NT2/D1 (cell line): ENCODE measurements at places on chromosomes 2 and 18.
A peak's percentile ranks its signal among the peaks of the same experiment; 100 is the strongest.

DNA sequence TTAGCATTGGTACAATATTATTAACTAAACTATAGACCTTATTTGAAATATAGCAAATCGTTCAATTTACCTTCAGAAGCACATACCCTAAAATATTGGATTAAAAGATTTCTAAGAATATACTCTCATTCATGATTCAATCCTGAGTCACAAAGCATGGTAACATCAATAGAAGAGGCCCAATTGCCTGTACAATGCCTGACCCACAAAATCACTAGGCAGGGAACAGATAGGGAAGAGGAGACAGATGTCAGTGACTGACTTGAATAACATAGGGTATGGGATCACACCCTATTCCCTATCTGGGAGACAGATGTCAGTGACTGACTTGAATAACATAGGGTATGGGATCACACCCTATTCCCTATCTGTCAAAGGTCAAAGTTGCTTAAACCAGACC is 611.6 kb upstream of the VRK2 start:
- no peak for DNase-seq

- DNase-seq, result no peak
These were observed 143.5 kb upstream of the HDAC4 start for GRCh38 chr2:239544143-239544917.

DNA sequence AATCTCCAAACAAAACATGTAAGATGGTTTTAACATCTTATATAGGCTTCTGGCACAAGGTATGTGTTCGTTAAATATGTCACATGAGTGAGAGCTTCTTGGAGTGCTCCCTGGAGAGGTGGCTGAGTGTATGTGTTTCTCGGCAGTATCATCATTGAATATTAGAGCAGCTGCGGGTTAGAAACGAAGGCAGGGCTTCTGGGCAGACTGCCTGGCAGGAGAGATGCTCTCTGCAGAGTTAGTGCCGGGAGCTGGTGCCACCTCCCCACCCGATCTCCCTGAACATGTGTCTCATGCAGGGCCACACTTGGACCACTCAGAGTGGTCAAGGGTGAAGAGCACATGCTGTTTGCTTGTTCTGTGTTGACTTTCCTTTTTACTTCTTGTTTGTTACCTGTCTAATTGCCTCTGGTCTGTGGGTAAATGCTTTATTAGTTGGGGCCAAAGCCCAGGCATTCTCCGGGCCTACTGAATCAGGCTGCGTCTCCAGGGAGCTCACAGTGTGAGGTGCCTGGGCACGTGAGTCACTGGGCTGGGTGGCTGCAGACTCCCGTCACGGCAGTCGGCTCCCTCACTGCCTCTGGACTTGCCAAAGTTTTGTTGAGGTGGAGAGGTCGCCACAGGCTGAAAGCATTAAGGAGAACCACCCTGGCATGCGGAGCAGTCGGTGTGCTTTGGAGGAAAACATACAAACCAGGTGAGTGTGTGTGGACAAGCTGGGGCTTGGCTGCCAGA is 246.6 kb downstream of the FHOD3 start:
- no peak for DNase-seq

DNA sequence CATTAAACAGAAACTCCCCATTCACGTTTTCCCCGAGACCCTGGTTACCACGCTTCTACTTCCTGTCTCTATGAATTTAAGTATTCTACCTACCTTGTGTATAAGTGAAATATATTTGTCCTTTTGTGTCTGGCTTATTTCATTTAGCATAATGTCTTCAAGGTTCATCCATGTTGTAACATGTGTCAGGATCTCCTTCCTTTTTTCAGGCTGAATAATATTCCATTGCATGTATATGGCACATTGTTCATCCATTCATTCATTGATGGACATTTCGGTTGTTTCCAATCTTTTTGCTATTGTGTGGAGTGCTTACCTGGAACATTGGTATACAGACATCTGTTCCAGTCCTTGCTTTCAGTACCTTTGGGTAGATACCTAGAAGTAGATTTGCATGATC is 18.2 kb upstream of the CABYR start:
- DNase-seq, result no peak

- no peak for DNase-seq
These were observed 24.3 kb downstream of the OSBPL1A start for GRCh38 chr18:24373328-24373727.

GRCh38 chr2:20584399-20585358 is 66.2 kb downstream of the HS1BP3 start:
- peak; percentile 97 for DNase-seq

GRCh38 chr18:62717169-62717924 is 2.0 kb downstream of the PHLPP1 start:
- no peak for DNase-seq

DNA sequence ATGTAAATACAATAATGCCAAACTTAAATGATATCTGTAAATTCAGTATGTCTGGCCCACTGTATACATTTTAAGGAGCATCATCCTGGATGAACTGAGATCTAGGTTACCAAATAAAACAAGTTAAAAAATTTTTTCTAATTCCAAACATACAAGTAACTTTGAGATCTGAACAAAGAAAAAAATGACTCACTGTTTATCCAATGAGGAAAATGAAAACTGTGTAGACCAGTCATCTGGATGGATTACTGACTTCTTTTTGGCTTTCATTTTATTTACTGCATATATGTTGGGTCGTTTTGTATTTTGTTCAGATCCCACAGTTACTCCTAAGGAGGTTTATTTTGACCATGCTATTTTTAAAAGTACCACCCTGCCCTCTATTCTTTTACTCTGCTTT is 189.8 kb downstream of the RBM43 start:
- no peak for DNase-seq

GRCh38 chr18:24417480-24417879 is 9.0 kb upstream of the IMPACT start:
- DNase-seq, result no peak

DNA sequence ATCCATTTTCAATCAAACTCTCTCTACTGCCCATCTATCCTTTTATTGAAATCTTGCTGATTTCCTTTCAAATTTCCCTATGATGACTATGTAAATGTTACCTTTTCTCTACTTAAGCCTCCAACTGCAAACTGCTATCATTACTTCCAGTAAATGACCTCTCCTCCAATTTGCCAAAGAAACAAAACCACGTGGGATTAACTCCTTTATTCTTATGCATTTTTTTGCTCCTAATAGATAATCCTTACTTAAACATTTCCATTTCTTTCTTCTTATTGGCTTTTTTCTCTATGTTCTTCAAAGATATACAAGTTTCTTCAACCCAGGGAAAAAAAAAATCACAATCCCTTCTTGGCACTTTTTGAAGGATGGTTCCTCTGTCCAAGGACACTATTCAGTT is 61.2 kb downstream of the CCDC88A start:
- DNase-seq, result no peak

GRCh38 chr2:48601349-48601748 is 16.3 kb upstream of the GTF2A1L start:
- DNase-seq, result peak; percentile 35

DNA sequence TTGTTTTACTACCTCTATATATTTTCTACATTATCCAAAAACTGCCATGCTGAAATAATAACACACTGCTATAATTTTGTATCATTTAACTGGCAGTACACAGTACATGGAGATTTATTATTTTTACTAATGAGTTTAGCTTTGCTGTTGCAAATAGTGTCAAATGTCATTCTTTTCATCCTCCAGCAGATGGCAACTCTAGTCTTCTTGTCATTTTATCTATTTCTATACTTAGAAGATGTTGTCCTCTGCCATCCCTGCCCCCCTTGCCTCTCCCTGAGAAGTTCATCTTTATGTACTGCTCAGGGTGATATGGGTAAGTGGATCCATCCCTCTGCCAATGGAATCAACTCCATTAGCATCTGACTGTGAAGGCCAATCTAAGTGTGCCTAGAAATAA is 21.7 kb upstream of the LRRTM1 start:
- DNase-seq, result no peak

- peak; percentile 20 for DNase-seq
These were observed 186.1 kb downstream of the ADCYAP1 start for GRCh38 chr18:1090758-1091157.

DNA sequence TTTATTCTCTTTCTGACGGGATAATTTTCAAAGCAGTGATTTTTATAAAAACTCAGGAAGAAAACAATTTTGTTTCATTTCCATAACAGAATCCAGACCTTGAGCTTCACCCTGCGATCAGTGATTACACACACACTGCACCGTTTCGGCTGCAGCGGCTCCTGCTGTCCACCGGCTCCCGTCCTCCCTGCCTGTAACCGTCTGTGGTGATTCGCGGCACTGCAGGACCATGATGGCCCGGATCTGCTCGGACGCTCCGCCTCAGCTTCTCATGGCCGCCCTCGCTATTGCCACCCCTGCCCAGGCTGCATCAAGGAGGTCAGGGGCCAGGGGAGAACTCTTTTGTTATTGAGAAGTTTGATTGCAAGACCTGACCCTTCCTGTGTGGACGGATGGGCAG is 246.1 kb downstream of the TWIST2 start:
- DNase-seq, result no peak

DNA sequence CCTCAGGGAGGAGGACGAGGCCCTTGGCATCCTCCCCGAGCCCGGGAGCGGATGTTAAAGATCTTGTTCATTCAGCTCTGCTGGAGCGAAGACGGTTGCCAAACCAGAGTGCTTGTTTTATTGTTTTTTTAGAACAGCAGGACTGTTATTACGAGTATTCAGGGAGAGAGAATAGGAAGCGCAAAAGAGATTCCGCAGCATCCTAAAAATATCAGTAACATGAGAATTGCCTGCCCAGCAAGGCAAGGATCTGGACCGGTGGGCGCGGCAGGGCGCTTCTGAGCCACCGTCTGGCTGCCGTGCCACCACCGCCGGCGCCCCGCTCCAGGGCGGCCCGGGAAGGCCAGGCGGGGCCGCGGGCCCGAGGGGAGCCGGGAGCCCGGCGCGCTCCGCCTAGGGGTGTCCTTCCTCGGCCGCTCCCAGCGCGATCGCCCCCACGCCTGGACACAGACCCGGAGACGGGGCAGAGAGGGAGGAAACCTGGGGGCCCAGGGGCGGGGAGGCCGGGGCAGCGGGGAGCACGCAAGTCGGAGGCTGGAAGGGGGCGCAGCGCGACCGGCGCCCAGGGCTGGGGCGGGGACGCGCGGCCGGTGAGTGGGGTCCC is 843 bp downstream of the CYS1 start:
- no peak for DNase-seq

DNA sequence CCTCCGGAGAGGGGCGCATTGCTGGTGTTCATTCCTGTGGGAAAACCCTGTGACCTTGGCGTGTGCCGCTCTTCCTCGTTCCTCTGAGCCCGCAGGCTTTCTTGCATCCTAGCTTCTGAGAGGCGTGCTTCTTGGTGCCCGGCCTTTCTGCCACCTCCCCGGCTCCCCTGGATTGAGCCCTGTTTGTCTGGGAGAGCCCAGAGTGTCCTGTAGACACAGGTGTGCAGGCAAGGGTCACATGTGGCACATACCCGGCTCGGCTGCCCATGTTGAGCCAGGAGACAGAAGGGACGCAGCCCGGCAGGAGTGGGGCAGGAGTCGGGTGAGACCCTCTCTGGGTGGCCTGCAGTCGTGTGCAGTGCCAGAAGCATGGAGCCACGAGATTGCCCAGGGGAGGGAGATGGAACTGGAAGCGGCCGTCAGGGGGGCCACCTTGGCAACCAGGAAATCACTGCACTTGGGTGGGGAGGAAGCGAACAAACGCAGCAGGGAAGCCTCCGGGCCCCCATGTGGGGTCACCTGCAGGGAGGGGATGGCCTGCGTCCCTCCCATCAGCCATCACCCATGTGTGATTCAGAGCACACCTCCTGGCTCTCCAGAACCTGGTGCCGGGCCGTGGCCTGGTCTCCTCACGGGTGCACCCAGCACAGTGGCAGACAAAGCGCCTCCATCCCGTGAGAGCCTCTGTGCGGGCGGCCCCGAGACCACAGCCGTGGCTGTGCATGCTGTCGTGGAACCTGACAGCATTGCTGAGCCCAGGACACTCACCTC is 92.9 kb downstream of the SH3BP4 start:
- no peak for DNase-seq

GRCh38 chr2:168552450-168552856 is 96.4 kb downstream of the CERS6 start:
- DNase-seq, result peak; percentile 71

- no peak for DNase-seq
These were observed 60.1 kb downstream of the ST3GAL5 start for GRCh38 chr2:85828725-85829124.

GRCh38 chr2:127106457-127106990 is 430 bp downstream of the BIN1 start:
- no peak for DNase-seq

DNA sequence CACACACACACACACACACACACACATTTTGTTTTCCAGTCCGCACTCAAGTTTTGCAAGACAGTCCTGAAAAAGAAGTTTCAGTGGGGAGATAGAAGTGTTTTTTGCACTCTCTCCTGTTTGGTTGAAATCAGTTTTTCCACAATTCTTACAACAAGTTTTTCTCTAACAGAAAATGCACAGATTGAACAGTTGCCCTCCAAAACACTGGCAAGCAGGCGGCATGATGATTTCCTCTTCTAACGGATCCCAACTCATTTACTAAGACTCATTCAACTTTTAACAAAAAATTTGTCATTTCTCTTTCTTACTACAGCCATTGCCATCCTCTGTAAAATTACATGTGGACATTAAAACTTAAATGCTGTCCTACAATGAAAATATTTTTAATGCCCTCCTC is 117.6 kb upstream of the DTNA start:
- DNase-seq, result no peak

GRCh38 chr2:149489452-149489851 is 98.1 kb downstream of the MMADHC start:
- DNase-seq, result no peak

GRCh38 chr18:6752202-6752860 is 22.8 kb downstream of the ARHGAP28 start:
- peak; percentile 90 for DNase-seq
